ENCODE measurements at places on chromosomes 7 and 10.

GRCh38 chr10:44195112-44196007 is 189.5 kb downstream of the CXCL12 start:
- DNase-seq, result peak; percentile 33

GRCh38 chr10:92064506-92064905 is 140.9 kb downstream of the BTAF1 start:
- no peak for DNase-seq

DNA sequence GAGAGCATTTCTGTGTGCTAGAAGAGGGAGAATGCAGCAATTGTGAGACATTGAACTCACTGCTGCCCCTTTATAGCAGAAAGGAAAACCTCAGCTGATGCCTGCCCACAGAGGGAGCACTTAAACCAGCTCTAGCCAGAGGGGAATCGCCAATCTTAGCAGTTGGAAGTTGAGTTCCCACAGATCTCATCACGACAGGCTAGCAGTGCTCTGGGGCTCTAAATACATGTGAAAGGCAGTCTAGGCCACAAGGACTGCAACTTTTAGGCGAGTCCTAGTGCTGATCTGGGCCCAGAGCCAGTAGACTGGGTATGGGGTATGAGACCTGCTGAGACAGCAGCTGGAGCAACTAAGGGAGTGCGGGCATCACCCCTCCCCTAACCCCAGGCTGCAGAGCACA is 25.2 kb upstream of the PRR15 start:
- DNase-seq, result no peak

DNA sequence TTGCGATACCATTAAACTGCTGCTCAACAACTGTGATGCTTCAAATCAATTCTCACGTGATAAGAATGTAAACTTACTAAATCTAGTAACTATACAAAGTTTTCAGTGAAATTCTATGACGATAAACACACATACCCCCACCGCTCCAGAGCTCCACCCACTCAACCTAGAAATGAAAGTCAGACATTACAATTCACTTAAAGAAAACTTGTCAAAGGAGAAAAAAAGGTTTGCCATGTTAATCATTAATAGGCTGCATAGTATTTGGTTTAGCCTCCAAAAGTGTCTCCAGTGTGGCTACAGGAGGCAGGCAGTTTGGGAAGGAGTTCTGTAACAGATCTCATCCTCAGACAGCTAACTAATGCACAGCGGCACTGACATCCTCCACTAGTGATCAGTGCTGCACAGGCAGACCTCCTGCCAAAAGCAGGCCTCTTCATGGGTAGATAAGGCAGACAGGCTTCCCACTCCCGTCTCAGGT is 3.1 kb downstream of the HERPUD2 start:
- no peak for DNase-seq

DNA sequence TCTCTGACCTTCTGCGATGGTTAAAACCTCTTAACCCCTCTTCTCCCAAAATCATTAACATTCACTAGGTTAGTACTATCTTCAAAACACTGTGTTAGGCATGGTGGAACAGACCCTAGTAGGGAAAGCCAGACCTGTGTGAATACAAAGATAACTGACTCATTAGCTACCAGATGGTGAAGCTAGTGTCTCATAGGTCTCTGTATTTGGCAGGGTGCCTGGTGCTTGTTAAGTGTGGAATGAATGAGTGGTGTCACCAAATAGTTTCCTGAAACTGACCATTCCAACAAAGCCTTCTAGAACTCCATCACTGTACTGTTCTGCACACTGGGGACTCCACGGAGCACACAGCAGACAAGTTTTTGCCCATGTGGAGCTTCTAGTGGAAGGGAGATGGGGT is 27.7 kb upstream of the TM9SF3 start:
- DNase-seq, result no peak

GRCh38 chr7:6556196-6556595 is 4.9 kb upstream of the GRID2IP start:
- DNase-seq, result no peak

Measured in prostate gland (tissue), 2 donors.